ENCODE measurements at places on chromosomes 12 and 14. TPM values are rescaled to one million over a fixed set of nuclear protein-coding genes. Genes with fewer than 3 reads are reported as not detected.

DNA sequence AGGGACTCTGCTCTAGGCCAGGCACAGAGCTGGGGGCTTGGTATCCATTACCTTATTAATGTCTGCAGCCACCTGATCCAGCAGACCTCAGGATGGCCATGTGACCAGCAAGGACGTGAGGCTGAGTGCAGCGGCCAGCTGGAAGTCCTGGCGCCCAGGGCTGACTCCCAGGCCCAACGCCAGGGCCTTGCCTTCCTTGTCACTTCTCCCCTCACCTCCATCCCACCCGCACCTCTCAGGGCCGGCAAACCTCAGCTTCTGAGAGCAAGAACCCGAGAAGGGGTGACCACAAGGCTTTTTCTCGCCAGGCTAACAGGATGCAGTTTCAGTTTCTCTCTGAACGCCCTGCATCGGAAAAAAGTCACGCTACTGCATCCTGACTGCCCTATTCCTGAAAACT, 15.4 kb downstream of the RAB35 start:
- DNase-seq = no peak

DNA sequence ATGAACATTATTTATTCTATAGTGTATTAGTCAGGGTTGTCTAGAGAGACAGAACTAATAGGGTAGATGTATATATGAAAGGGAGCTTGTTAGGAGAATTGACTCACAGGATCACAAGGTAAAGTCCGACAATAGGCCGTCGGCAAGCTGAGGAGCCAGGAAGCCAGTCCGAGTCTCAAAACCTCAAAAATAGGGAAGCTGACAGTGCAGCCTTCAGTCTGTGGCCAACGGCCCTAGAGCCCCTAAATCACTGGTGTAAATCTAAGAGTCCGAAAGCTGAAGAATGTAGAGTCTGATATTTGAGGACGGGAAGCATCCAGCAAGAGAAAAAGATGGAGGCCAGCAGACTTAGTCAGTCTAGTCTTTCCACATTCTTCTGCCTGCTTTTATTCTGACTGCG, 912.2 kb downstream of the FLRT2 start:
- no peak for DNase-seq

- DNase-seq = no peak
Observed at GRCh38 chr12:39378341-39378740, 64.6 kb downstream of the KIF21A start.

GRCh38 chr12:105444653-105445102, 114.2 kb downstream of the C12orf75 start:
- DNase-seq = no peak

DNA sequence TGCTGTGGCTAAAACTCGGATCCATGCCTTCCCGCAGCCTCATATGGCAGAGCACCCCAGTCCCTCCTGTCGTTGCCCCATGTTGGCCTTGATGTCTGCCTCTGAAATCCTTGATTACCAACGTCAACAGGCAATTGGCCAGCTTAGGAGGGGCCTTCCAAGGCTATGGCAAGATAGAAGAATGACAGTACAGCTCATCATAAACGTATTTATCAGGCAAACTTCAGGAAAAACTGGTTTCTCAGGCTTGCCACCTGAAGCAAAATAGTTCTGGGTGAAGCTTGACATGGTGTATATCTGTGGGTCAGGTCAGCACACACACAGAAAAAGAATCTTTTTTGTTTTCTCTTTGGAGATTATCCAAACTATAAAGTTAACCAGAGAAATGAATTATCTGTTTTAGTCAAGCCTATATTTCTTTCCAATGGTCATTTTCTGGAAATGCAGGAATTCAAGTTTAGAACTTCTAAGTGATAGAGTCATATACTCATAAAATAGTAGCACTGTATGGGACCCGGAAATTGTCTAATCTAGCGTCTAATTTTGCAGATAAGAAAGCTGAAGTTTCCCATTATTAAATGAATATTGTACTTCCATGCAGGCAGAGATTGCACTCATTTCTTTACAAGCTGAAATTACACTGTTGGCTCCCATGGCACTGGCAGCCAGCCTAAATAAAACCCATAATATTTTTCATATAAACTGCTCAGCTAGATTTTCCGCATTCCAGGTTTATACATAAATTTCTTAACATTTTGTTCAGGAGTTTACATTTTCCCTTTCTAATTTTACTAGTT, 24.4 kb upstream of the DUSP16 start:
- no peak for DNase-seq

SERPINA5 gene
- total RNA-seq = not detected

DNA sequence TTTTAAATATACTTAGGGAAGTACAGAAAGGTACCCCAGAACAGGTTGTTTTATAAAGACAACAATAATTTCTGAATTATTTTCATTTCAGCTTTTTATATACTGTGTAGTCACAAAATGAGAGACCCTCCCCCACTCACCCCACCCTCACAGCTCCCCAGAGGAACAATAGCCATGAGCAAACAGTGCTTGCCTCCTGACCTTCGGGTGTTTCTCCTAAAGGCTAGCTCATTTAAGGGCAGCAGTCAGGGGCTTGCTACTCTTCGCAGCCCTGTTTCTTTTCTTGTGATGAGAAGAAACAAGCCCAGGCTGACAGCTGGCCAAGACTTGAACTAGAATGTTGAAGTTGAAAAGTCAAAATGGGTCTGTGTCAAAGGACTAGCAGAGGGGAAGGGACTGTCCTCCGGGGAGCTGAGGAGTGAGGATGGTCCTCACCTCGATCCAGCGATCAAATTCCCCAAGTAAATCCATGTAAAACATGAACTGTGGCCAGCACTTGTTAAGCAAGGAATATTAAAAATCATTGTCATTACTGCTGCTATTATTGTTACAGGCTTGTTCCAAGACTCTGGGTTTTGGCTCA, 133.8 kb upstream of the ARHGAP5 start:
- no peak for DNase-seq

DNA sequence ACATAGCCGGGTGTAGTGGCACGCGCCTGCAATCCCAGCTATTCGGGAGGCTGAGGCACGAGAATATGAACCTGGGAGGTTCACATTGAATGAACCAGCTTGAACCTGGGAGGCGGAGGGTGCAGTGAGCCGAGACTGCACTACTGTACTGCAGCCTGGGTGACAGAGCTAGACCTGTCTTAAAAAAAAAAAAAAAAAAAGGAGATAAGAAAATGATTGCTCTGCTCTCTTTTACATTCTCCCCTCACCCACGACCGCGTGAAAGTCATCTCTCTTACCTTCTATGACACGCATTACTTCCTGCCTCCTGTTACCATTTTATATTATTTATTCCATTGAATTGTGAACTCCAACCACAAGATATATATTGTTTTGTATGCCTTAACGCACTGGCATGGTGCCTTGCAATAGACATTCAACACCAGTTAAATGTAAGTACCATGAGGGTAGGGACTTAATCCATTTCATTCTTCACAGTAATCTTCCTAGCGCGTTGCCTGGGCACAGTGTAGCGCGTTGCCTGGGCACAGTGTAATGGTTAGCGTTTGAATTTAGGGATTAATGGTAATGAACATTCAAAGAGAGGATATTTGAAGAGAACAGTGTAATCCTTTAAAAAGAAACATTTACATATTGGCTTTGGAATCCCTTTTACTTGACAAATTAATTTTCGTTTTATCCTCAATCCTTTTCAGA, 2.7 kb downstream of the RAP1B start:
- peak; percentile 59 for DNase-seq

DNA sequence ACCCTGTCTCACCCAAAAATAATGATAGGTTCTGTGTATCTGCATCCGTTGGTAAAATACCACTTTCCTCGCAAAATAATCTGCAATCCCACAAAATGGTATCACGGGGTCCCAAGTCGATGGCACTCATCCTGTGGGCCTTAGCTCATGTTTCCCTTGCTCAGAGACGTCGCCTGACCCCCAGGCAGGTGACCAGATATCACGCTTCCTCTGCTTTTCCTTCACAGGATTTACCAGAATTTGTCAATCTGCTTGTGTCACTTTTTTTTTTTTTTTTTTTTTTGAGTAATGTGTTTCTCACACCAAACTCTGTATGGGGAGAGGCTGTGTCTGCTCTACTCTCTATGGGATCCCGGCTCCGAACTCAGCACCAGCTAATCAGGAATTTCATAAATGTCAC, 162.7 kb downstream of the PRKCH start:
- DNase-seq = no peak

KCNJ8 gene
- not detected for total RNA-seq

DNA sequence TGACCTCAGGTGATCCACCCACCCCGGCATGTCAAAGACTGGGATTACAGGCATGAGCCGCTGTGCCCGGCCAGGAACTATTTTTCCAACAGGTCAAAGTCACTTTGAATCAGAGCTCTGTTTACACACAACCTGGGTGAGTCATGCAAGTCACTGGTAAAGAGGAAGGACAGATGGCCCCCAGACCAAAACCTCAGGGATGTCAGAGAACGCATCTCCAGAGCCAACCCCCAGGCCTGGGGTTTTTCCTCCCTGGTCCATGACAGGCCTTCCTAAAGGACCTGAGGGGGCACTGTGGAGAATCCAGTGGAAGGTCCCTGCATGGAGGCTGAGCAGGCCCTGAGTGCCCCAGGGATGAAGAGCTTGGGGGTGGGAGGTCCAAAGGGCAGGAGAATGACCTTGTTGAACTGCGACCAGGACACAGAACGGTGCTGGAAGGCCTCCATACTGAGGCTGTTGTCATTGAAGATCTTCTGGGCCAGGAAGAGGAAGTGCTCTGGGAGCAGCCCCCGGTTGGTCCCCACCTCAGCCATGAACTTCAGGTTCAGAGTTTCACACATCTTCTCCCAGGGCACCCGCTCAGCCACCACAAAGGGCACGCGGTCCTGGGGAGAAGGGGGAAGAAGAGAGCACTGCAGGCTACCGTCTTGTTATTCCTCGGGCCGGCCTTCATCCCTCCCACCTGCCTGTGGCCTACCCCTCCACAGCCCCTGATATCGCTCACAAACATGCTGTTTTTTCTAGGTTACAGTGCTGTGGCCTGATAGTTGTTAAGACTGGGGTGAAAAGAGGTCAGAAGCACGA, 9.1 kb downstream of the STAT6 start:
- no peak for DNase-seq

GRCh38 chr14:88049936-88050335, 45.0 kb downstream of the GPR65 start:
- DNase-seq = no peak

GRCh38 chr14:45867046-45867894, 614.3 kb upstream of the MIS18BP1 start:
- no peak for DNase-seq

Measured in naive thymus-derived CD8-positive, alpha-beta T cell (primary cell).